Memory B cell (primary cell): ENCODE measurements at places on chromosomes 1 and 21.

DNA sequence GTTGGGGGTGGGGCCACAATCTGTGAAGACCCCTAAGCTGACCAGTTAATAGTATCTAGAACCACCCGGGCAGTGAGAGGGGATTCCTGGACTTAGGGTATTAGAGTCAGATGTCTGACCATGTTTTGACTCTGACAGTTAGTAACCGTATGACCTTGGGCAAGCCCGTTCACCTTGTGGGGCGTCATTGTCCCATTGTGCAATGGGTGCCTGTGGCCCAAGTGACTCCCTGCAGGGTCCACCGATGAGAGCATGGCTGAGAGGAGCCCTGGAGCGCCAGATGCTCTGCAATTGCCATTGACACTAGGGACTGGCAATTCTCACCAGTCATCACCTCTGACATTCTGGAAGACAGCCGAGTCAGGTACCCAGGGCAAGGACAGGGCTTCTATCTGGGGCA, 225.9 kb upstream of the CSF3R start:
- H3K27ac ChIP-seq = no peak overlapping the region
- H3K36me3 ChIP-seq = peaks cover 2% of the 10 kb centered on the region
- H3K27me3 ChIP-seq = peaks cover 20% of the 10 kb centered on the region
- DNase-seq = no peak
- H3K4me3 ChIP-seq = no peak overlapping the region

DNA sequence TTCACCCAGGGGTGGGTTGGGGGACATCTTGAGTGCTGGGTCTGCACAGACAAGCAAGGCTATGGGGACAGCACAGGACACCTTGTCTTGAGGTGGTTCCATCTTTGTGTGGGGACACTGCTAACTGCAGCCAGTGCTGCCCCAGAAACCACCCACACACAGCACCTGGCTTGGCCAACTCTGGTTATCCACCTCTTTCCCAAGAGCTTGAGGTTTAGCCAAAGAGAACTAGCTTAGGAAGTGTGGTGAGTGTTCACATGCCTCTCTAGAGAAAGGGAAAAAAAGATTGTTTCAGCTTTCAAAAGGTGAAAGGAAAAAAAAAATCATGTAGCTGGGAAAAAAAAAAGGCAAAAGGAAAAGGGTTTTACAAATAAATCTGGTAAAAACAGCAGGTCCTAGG, 32.4 kb downstream of the BCAR3 start:
- peaks cover 4% of the 10 kb centered on the region for H3K36me3 ChIP-seq
- H3K4me1 ChIP-seq = peaks cover 10% of the 10 kb centered on the region
- H3K27me3 ChIP-seq = no peaks in the 10 kb centered on the region
- H3K4me3 ChIP-seq = no peak overlapping the region

GRCh38 chr1:178263341-178263740, 169.4 kb downstream of the RASAL2 start:
- no peak overlapping the region for H3K27ac ChIP-seq
- H3K4me3 ChIP-seq = no peak overlapping the region
- DNase-seq = no peak
- H3K36me3 ChIP-seq = no peaks in the 10 kb centered on the region
- peaks cover 1% of the 10 kb centered on the region for H3K27me3 ChIP-seq

DNA sequence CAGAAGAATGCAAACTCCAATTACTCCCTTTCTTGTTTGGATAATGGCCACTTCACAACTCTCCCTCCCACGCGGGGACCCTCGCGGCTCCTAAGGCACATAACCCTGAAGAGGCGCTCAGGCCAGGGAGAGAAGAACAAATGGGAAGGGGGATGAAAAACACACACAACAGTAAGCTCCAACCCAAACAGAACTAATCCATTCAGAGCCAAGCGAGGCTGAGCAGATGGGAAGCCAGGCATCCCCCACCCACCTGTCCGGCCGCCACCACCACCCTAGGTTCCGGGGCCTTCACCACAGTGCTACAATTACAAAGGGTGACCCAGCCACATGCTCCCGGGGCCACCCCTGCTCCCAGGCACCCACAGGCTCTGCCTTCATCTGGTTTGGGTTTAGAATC, 101.5 kb downstream of the MRPL37 start:
- H3K27me3 ChIP-seq = no peaks in the 10 kb centered on the region
- peaks cover 22% of the 10 kb centered on the region for H3K4me1 ChIP-seq
- no peak overlapping the region for H3K4me3 ChIP-seq
- H3K27ac ChIP-seq = no peak overlapping the region
- no peaks in the 10 kb centered on the region for H3K36me3 ChIP-seq

- peaks cover 3% of the 10 kb centered on the region for H3K27me3 ChIP-seq
- H3K36me3 ChIP-seq = no peaks in the 10 kb centered on the region
- H3K4me3 ChIP-seq = no peak overlapping the region
Observed at GRCh38 chr1:91799863-91800262, 86.1 kb downstream of the TGFBR3 start.

DNA sequence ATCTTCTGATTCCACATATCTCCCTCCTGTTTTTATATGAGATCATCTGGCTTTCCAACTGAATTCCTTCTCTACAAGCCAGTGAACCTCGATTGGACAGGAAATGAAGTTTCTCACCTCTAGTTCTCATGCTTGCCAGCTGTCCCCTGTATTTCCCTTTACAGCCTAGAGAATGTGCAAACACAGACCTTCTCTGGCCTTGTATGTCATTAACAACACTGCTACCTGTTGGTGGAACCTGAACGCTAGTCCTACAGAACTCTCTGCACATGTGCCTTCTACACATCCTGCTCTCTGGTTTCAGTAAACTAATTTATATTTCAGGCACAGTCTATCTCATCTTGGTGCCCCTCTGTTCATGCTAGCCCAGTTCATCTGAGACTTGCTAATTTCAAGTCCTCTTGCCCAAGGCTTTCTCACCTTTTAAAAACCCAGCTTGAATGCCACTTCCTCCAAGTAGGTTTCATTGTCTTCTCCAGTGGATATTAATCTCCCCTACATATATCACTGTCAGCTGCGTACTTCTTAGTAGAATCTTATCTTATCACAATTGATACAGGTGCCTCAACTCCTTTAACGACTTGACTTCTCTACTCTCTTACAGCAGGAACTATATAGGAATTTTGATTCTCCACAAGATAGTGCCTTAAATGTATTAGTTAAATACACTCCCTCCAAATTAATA, 549.9 kb downstream of the PLPP3 start:
- no peak for DNase-seq
- H3K27ac ChIP-seq = no peak overlapping the region
- H3K27me3 ChIP-seq = peaks cover 9% of the 10 kb centered on the region

DNA sequence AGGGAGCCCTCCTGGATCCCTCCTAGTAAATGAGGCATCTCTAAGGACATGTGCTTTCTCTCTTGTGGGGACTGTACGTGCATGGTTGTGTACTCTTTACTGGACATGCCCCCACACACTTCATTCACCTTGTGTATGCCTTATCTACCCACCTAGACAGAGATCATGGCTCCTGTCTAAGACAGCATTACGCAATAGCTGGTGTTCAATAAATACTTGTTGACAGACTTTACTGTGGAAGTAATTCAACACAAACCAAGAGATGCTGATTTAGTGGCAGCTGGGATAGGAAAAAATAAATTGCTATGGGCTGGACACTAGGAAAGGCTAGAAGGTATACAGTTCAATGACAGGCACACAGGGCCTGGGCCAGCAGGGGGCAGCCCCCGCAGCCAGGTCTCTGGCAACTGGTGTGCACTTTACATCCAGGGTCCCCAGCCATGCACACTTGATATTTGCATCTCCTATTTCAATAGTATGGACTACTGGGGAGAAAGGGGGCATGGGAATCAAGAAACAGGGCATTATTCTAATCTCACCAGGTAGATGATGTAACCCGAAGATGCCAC, 24.2 kb downstream of the TRABD2B start:
- no peaks in the 10 kb centered on the region for H3K36me3 ChIP-seq
- H3K27ac ChIP-seq = no peak overlapping the region
- H3K4me3 ChIP-seq = no peak overlapping the region
- H3K27me3 ChIP-seq = peaks cover 5% of the 10 kb centered on the region
- no peak for DNase-seq
- no peaks in the 10 kb centered on the region for H3K4me1 ChIP-seq

GRCh38 chr1:41404308-41404761, 43.1 kb downstream of the FOXO6 start:
- H3K27ac ChIP-seq = no peak overlapping the region
- H3K4me1 ChIP-seq = no peaks in the 10 kb centered on the region

- H3K4me1 ChIP-seq = no peaks in the 10 kb centered on the region
- no peak for DNase-seq
- no peak overlapping the region for H3K27ac ChIP-seq
- peaks cover 10% of the 10 kb centered on the region for H3K27me3 ChIP-seq
- no peak overlapping the region for H3K4me3 ChIP-seq
- H3K36me3 ChIP-seq = peaks cover 1% of the 10 kb centered on the region
Observed at GRCh38 chr1:231431665-231432415, 9.8 kb upstream of the EGLN1 start.

GRCh38 chr1:91603409-91603808, 102.8 kb downstream of the CDC7 start:
- H3K4me1 ChIP-seq = peaks cover 5% of the 10 kb centered on the region
- H3K27me3 ChIP-seq = peaks cover 8% of the 10 kb centered on the region
- DNase-seq = no peak
- no peaks in the 10 kb centered on the region for H3K36me3 ChIP-seq

DNA sequence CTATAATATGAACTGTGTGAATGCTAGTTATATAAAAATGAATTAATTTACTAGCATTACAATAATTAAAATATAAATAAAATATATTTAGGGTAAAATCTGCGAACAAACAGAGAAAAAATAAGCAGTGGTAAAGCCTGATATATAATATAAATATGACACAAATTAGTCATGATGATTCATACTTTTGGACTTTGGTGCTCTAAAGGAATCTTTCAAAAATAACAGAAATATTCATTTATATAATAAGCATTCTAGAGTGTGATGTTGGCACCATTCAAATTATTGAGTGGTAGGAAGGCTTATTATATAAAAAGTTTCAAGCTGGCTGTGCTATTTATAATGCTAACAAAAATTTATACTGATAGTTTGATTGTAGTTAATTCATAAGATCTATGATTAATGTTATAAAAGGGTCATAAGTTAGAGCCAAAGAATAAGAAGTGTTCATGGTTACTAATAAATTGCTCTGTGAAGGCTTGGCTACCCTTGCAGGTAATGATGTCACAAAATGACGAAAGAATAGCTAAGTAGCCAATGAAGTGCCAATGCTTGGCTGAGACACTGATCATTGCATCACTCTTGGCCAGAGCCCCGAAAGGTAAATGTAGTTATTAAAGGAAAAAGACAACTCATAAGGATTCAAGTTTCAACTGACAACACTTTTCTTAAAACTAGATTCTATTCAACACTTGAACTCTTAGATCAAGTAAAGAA, 108.7 kb downstream of the USH2A start:
- H3K36me3 ChIP-seq = no peaks in the 10 kb centered on the region
- no peak overlapping the region for H3K4me3 ChIP-seq
- DNase-seq = no peak
- no peaks in the 10 kb centered on the region for H3K27me3 ChIP-seq
- H3K27ac ChIP-seq = no peak overlapping the region
- H3K4me1 ChIP-seq = no peaks in the 10 kb centered on the region

GRCh38 chr21:43785134-43785533, 4.2 kb upstream of the RRP1 start:
- H3K4me3 ChIP-seq = no peak overlapping the region
- no peak overlapping the region for H3K27ac ChIP-seq
- no peaks in the 10 kb centered on the region for H3K36me3 ChIP-seq

GRCh38 chr1:217562229-217562878, 68.5 kb downstream of the GPATCH2 start:
- H3K4me3 ChIP-seq = no peak overlapping the region
- no peak for DNase-seq
- no peaks in the 10 kb centered on the region for H3K27me3 ChIP-seq
- H3K27ac ChIP-seq = no peak overlapping the region
- H3K36me3 ChIP-seq = peaks cover 8% of the 10 kb centered on the region

GRCh38 chr1:86382878-86383277, 13.2 kb downstream of the ODF2L start:
- H3K27me3 ChIP-seq = no peaks in the 10 kb centered on the region
- H3K27ac ChIP-seq = peak overlapping the region; percentile 24
- no peak for DNase-seq
- peaks cover 9% of the 10 kb centered on the region for H3K36me3 ChIP-seq

- H3K36me3 ChIP-seq = peaks cover 19% of the 10 kb centered on the region
- no peaks in the 10 kb centered on the region for H3K27me3 ChIP-seq
- peak overlapping the region; percentile 17 for H3K27ac ChIP-seq
- H3K4me3 ChIP-seq = no peak overlapping the region
- H3K4me1 ChIP-seq = peaks cover 14% of the 10 kb centered on the region
Observed at GRCh38 chr21:34875830-34876229, 173.3 kb downstream of the RUNX1 start.

GRCh38 chr1:99004861-99005442, at the start of gene PLPPR5:
TSS of gene PLPPR5 (minus strand) at chr1:99004861. CDS start at chr1:99004671, 190 bp downstream.
- H3K36me3 ChIP-seq = no peaks in the 10 kb centered on the region
- H3K4me1 ChIP-seq = no peaks in the 10 kb centered on the region
- no peak within 1 kb of the TSS for H3K27ac ChIP-seq
- no peak for DNase-seq
- peaks cover 9% of the 10 kb centered on the region for H3K27me3 ChIP-seq

DNA sequence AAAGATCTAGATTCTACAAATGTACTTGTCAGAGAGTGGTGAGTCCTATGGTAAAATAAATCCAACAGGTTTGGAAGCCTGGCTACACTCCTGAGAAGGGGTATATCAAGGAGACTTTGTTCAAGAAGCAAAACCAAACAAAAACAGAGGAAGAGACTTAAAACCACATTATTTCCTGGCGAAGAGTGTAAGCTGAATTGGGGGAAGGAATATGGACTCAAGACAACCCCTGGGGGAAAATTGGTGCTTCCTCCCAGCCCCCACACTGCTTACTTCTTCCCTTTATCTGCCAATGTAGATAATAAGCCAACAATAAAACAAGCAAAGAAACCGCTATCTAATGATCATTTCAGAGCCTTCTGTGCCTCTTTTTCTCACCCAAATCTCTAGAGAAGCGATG, 48.4 kb upstream of the ZBTB18 start:
- no peaks in the 10 kb centered on the region for H3K36me3 ChIP-seq
- no peak overlapping the region for H3K27ac ChIP-seq
- DNase-seq = no peak
- peaks cover 19% of the 10 kb centered on the region for H3K4me1 ChIP-seq
